ENCODE measurements at places on chromosomes 4 and X.

- DNase-seq: peak; percentile 56
These were observed 441 bp downstream of the SLC9B2 start for GRCh38 chr4:103075894-103076746.

- peak; percentile 16 for DNase-seq
These were observed 42.0 kb downstream of the PSAPL1 start for GRCh38 chr4:7392438-7393421.

DNA sequence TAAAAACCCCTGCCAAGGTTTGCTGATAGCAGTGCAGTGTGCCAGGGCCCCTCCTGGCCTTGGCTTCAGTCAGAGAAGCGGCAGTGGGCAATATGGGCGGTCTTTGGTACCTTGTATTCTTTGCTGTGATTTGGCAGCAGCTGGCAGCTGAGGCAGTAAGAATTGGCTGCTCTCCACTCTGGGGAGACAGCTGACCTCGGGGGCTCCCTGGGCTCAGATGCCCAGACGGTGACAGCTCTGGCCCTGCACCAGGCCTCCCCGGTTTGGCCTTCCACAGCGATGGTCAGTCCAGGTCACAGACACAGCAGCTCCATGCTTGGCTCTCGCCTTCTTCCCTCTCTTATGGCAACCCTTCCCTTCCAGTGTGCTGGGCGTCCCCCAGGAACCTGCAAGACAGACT, 330.9 kb downstream of the BCOR start:
- DNase-seq: no peak

DNA sequence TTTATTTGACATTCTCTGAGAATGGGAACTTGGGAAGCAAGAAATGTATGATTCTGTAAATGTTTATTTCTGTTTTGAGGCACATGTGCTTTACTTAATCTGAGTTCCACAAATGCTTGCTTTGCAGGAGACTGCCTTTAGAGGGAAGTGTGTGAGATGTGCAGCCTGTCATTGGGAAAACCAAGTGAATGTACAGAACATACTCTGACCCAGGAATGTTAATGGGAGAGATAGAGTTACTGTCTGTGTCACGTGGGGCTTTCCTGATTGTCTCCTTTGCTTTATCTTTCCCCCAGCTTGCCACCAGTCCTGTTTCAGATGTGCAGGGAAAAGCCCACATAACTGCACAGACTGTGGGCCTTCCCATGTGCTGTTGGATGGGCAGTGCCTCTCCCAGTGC, 218.6 kb upstream of the ANXA3 start:
- no peak for DNase-seq

GRCh38 chr4:175651756-175652310, 160.2 kb downstream of the GPM6A start:
- DNase-seq: no peak

DNA sequence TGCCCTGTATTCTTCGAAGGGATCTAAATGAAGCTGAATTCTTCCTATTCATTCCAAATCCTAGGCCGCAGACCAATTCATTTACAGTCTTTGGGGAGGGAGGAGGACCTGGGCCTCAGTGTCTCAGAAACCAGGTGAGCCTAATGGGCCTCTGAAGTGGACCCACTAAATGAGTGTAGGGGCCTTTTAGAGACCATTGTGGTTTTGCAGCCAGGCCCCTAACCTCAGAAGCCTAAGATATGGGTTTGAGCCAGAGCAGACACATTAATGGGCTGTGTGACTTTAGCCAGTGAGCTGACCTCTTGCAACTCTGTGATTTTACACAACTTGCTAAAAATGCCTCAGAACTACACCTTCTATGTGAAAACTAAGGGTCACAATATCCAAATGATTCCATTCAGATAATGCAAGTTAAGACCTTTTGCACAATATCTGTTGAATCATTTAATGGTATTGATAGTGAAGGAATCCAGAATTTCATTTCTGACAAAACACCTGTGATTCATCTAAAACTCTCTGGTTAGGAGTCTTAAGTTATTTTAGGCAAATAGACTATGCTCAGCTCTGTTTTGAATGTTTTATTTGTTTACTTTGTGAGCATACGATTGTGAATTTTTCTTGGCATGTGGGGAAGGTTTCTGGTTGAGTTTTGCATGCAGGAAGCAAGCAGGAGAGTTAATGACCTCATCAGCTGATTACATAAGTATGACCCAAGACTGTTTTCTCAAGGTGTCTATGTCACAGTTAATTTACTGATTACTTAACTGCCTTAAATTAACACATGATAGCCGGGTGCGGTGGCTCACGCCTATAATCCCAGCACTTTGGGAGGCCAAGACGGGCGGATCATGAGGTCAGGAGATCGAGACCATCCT, 75.0 kb downstream of the EVC start:
- DNase-seq: peak; percentile 92

DNA sequence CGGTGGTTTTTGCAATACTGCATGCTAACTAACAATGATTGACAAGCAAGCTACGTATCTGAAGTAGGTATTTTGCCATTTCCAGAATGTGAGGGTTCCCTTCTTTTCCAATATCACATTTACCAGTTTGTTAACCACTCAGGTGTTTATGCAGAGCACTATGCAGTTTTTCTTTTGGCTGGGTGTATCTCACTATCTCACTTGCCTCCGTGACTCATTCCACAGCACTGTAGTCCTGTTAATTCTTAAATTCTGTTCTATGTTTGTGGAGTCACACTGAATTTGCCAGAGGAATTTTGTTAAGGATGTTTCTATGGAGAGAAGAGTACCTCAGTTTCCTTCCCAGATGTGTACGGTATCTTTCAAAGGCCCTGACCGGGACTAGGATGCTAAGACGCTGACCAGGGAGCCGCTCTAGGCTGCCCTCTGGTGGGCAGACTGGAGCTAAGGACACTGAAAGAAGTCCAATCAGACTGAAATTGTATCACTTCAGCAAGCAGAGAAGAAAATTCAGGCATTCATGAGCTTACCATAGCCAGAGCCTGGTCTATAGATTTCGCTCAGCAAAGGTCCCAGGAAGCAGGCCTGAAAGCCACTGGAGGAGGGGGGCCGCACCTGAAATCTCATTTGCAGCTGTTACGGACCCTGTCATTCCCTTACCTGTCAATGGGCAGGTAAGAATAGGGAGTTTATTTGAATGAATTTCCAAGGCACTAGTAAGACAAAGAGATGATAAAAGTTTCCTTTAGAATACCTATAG, 388.4 kb upstream of the SPOCK3 start:
- DNase-seq: peak; percentile 19

GRCh38 chrX:41233988-41234387, 100.0 kb upstream of the DDX3X start:
- no peak for DNase-seq

GRCh38 chr4:2402048-2402842, 16.2 kb downstream of the ZFYVE28 start:
- no peak for DNase-seq

GRCh38 chr4:52852711-52853110, 9.4 kb upstream of the RASL11B start:
- DNase-seq: no peak

DNA sequence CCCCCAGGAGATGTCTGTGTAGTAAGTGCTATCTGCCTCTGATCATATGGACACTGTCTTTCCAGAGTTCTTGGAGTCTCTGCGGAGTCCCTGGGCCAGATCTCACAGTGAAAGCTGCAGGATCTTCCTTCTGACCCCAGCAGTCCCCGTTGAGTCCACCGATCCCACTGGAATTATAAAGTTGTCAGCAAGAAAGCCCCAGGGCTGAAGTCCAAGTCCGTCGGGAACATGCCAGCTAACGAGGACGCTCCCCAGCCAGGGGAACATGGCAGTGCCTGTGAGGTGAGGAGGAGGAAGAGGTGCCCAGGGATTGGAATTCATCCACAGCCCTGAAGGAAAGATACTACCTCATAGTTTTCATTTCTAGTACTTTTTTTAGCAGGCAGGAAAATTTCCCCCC, 9.3 kb downstream of the ZNF81 start:
- DNase-seq: no peak

- DNase-seq: no peak
These were observed 614.8 kb upstream of the TECRL start for GRCh38 chr4:65023883-65024670.

DNA sequence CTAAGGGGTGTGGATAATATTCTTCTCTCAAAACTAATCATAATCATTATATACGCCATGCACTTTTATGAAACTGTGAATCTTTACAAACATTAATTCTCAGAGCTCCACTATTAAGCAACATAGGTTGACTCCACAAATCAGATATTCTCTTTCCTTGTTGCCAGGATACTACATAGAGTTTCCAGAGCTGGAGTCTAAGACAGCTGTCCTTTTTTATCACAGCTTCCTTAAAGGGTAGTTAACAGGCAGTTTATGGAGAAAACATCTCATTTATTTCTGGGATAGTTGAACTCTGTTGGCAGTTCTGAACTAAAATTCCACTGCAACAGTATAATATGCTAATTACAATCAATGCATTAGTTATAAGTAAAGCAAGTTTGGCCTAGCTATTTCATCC, 152.1 kb upstream of the PPP1R2C start:
- no peak for DNase-seq

DNA sequence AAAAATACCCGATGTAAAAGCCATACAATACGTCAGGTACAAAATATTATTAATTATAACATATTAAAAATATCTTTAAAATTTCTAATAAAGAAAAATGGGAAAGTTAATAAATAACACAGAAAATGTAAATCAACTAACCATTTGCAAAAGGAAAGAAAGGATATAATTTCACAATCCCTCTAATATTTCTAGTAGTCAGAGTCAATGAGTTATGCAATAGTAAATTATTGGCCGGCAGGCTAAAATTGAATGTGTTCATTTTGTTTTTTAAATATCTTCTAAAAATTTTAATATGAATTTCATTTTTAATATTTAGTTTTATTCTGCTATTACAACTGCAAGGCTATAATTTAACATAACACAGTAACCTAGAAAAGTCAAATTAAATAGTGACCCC, 155.7 kb downstream of the FBXW7 start:
- no peak for DNase-seq
